ENCODE measurements at places on chromosomes 5 and 9.

DNA sequence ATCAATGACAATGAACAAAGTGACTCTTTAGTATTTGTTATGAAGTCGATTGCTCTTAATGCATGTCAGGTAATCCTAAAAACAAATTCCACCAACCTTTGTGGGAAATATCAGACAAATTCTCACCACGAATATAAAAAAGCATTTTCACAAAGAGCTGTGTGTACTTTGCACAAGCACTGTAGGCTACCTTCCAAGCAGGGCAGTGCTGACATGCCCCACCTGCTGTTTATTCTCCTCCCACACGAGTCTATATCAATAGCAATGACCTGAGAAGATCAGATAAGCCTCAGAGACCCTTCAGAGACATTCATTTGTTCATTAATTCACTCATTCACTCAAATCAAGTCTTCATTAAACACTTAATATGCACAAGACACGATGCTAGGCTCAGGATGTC, 469.1 kb downstream of the ZSWIM6 start:
- no peak for DNase-seq

GRCh38 chr5:93192087-93192486, 388.9 kb downstream of the NR2F1-AS1 start:
- DNase-seq, result no peak

DNA sequence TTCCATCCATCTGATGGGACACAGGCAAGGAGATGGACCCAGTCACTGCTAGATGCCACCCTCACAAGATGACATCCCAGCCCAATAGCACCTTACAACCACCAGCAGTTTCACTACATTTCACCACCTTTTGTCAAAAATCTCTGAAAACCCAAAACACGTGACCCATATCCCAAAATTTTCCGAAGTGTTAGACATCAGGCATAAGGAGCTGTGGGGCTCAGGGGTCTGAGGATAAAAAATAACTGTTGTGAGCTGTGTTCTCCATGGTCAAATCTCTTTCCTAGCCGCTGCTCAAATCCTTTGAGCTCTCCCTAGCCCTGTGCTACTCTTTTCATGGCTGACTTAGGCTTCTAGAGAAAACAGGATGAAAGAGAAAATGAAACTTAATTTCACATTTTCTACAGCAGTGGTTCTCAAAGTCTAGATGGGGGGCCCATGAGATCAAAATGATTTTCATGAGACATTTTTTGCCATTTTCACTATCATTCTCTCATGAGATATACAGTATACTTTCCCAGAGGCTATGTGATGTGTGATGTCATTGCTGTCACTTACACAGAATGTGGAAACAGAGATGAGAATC, 40.7 kb downstream of the TIMD4 start:
- no peak for DNase-seq

DNA sequence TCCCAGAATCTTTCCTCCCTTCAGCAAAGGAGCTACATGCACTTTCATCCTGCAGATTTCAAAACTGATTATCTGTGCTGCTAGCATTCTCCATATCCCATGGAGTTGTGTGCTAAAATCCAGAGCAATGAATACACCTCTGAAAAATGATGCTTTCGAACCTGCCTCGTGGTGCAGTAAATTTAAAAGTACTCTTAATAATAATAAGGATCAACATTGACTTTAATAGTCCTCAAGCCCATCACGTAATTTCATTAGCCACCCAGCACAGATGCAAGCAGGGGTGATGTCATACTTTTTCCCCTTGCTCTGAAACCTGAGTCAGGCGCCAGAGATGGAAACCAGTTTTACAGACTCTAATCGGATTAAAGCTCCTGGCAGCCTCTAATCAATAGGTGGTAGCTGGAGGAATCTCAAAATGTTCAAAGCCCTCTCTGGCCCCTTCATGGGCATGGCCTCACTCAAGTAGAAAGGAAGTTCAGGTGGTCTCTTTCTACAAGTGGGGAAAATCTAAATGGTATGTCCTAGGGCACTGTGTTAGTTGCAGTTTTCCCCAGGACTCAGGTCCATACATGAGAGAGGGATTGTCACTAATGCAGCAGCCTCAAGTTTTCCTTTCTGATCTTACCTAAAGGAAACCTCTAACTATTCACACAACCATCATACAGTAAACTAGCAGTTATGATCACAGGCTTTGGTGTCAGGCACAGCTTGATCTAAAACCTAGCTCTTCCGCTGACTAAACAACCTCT, 221.6 kb upstream of the SLC30A5 start:
- no peak for DNase-seq

GRCh38 chr5:58151414-58151813, 308.5 kb downstream of the PLK2 start:
- no peak for DNase-seq

- DNase-seq, result no peak
Observed at GRCh38 chr9:131282688-131283422, 6.5 kb upstream of the FAM78A start.

DNA sequence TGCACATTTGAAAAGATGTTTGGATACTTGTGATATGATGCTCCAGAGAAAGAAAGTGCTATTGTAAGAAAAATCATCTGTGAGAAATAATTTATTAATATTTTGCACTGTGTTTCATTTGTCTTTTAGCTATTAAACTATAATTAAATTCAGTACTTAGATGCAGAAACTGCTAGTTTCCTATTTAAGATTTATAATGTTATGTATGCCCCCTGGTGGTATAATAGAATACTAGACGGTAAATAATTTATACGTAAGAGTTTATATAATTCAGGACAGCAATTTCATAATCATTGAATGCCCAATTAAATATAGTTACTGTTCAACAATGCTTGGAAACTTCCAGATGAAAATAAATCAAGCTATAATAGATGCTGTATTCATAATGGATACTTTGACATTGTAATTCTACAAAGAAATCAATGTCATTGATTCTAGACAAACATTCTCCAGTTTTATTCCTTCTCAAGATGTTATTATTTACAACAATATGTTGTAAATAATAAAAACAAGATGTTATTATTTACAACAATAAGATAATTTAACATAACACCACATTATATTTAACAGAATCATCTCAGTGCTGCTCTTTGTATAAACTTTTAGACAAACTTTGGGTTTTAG, 101.0 kb downstream of the TMEM232 start:
- no peak for DNase-seq

- DNase-seq, result no peak
Observed at GRCh38 chr5:128015978-128016377, 67.6 kb upstream of the SLC12A2 start.

GRCh38 chr9:112605518-112605917, 112.4 kb downstream of the INIP start:
- DNase-seq, result no peak

GRCh38 chr9:95508968-95509850, 7.6 kb downstream of the PTCH1 start:
- no peak for DNase-seq

DNA sequence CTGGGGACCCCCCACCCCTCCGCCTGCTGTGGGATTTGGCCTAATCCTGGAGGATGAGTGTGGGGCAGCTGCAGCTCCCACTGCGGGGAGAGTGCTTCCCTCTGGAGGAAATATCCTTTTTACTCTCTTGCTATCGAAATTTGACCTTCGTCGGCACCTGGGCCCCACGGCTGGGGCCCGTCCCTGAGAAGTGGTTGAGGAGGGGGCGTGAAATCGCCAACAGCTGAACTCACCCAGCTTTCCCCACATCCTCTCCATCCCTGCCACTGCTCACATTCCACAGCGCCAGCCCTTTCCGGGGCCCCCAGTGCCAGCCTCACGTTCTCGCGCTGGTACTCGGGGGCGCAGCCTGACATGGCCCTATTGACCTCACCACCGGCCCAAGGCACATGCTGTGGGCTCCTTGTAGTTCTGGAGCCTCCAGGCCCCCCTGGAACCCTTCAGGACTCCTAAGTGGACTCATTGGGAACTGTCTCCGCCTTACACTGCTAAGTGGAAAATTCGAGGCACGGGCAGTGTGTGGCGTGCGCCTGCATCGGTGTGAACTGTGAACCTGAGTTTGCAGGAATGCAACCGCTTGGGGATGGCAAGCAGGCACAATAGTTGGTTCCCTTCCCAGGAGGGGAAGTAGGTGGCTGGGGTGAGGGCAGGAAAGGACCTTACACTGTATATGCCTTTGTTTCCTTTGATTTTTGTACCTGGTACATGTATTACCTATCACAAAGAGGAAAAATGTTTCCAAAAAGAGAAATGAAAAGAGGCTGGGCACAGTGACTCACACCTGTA, 19.2 kb downstream of the FGFR4 start:
- DNase-seq, result no peak

- no peak for DNase-seq
Observed at GRCh38 chr5:3359642-3360041, 236.0 kb upstream of the IRX1 start.

- no peak for DNase-seq
Observed at GRCh38 chr5:94941122-94941755, 322.8 kb downstream of the SLF1 start.

DNA sequence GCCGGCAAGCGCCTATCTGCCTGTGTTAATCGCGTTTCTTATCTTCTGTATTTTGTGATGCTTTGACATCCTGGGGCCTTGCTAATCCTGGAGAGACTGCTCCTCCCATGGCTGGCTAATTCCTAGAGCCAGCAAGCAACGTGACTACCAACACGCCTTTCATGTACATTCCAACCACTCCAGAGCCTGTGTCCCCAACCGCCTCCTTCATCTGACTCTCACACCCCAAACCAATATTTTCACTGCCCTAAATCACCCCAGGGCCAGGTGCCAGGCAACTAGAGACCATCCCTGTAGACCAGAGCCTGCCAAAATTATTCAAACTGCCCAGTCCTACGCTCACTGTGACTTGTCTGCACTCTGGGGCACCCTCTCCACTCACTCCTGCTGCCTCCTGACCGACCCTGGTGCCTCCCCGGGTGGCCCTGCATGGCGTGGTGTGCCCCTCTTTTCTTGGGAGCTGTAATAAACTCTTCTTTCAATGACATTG, 50.5 kb upstream of the COL5A1 start:
- no peak for DNase-seq

GRCh38 chr5:144691936-144692335, 521.3 kb downstream of the KCTD16 start:
- no peak for DNase-seq

- DNase-seq, result no peak
Observed at GRCh38 chr5:134917070-134917815, 12.3 kb downstream of the PCBD2 start.

GRCh38 chr5:14298126-14298847, 155.1 kb downstream of the TRIO start:
- DNase-seq, result no peak

GRCh38 chr9:77917800-77918199, 113.8 kb downstream of the GNAQ start:
- DNase-seq, result no peak

GRCh38 chr5:95966005-95966404, 4.4 kb upstream of the ELL2 start:
- DNase-seq, result no peak

GRCh38 chr9:38298904-38299303, 93.6 kb upstream of the ALDH1B1 start:
- no peak for DNase-seq

- DNase-seq, result no peak
Observed at GRCh38 chr5:146331423-146331822, 7.2 kb upstream of the POU4F3 start.

- DNase-seq, result no peak
Observed at GRCh38 chr5:126122942-126123341, 300.3 kb upstream of the GRAMD2B start.

- DNase-seq, result no peak
Observed at GRCh38 chr9:75906531-75906930, 16.1 kb downstream of the PCSK5 start.

DNA sequence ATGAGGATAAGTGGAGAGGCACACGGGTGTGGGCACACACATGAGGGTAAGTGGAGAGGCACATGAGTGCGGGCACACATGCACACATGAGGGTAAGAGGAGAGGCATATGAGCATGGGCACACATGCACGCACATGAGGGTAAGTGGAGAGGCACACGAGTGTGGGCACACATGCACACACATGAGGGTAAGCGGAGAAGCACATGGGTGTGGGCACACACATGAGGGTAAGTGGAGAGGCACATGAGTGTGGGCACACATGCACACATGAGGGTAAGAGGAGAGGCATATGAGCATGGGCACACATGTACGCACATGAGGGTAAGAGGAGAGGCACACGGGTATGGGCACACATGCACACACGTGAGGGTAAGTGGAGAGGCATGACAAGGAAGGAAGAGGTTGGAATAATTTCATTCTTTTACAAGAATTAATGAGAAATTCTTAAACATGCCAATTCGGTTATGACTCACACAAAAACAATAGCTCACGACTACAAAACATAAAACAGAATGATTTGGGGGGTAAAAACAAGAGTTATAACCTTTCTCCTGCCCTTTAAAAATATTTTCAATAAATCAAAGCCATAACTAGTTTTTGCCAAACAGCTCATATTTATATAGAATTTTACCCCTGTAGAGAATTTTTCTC, 67.5 kb downstream of the APBA1 start:
- DNase-seq, result no peak

- no peak for DNase-seq
Observed at GRCh38 chr5:173069671-173070070, 13.5 kb downstream of the CREBRF start.

DNA sequence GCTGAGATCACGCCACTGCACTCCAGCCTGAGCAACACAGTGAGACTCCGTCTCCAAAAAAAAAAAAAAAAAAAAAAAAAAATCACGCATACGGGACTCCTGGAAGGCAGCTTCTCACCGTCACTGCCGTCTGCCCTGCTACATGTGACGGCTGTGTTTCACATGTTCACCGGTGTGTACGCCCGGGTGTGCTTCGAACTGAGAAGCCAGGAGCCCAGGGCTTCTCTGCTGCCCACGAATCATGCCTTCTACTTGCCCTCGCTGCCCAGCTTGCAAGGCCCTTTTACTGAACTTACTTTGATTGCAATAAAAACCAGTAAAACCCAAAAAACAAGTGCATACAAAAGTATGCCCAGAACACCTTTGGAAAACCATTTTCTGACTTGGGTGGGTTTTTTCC, 5.8 kb upstream of the NKD2 start:
- no peak for DNase-seq

- DNase-seq, result no peak
Observed at GRCh38 chr5:67792891-67793290, 422.7 kb upstream of the PIK3R1 start.

All from cortex of kidney (tissue), 1 donor.